ENCODE measurements at places on chromosomes 12 and 14.

DNA sequence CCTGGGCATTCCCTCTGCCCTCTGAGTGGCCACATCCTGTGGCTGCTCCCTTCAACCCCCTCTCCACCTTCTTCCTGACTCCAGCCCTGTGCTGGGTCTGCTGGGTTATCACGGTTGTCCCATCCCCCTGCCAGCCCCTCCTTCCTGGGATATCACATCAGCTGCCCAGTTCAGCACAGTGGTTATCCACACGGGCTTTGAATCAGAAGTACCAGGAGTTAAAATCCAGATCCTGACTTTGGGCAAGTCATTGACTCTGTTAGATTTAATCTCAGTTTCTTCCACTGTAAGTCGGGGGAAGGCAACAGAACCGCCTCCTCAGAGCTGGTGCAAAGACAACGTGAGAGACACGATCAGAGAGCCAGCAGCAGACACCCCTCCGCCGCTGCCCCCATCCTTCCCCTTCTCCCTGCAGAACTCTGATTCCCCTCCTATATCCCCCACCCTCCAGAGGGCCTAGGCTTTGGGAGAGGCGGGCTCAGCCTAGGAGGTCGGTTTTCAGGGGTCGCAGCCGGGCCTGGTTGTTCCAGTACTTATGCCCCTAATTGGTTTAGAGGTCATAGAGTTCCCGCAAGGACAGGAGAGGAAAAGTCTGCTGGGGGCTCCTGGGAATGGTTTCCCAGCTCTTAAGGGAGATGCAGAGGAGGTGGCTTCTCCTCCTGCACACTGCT, 42.5 kb downstream of the PRIMA1 start:
- no peak for DNase-seq

GRCh38 chr12:78403681-78404080, 460.9 kb upstream of the SYT1 start:
- DNase-seq, result no peak

GRCh38 chr14:68782091-68782981, 10.5 kb downstream of the ZFP36L1 start:
- DNase-seq, result peak; percentile 40

DNA sequence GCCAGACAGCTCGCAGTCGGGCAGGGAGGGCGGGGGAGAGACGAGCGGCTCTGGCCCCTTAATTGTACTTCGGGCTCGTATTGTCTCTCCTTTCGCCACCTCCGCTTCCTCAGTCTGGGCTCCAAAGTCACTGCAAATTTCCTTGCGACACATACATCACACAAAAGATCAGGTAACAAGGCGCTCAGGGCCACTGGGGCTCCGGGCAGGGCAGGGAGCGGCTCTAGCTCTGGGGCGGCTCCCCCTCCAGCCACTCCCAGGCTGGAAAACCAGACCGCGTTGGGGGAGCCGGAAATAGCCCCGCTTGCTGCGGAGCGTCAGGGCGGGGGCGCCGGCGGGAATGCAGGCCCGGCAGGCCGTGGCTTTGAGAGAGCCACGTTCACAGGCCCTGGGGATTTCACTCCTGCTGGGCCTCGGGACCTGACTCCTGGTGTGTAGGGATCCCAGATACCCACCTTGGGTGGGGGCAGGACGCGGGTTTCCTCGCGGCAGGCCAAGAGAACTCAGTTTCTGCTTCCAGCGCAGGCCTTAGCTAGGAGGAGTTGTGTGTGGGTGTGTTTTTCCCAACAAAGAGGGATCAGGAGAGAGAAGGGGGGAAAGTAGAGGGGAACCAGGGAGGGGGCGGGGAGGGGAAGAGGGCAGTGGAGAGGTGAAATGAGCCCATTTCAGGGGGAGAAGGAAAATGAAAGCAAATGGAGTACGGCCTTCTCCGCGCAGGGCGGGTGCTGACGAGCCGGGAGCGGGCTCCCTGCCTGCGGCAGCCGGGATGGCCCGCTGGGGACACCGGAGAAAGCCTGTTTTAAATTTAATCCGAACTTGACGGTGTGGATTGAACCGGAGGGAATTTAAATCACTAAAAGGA, 4.4 kb upstream of the HOXC9 start:
- DNase-seq, result no peak

DNA sequence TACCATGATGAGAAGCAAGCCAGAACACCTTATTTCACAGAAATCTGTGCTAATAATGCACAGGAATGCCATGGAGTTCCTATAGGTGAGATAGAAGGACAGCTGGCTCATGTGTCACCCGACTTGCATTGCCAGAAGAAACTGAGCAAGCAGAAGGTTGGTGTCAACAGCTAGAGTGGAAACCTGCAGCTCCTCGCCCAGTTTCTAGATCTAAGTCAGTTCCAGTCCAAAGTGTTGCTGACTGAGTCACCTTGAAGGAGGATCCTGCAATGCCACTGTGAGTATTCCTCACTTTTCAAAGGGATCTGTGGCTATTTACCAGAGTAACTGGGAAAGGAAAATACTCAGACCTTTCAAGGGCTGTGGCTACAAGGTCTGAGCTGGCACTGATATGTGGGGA, 17.1 kb downstream of the CDKL1 start:
- no peak for DNase-seq

GRCh38 chr12:124633365-124634362, 66.3 kb upstream of the NCOR2 start:
- DNase-seq, result no peak

Data from activated effector memory CD4-positive, alpha-beta T cell treated with Interleukin-2 at 50 U/mL for 16 hours (primary cell).